ENCODE measurements at places on chromosomes 1 and 21.
A peak's percentile ranks its signal among the peaks of the same experiment; 100 is the strongest.

DNA sequence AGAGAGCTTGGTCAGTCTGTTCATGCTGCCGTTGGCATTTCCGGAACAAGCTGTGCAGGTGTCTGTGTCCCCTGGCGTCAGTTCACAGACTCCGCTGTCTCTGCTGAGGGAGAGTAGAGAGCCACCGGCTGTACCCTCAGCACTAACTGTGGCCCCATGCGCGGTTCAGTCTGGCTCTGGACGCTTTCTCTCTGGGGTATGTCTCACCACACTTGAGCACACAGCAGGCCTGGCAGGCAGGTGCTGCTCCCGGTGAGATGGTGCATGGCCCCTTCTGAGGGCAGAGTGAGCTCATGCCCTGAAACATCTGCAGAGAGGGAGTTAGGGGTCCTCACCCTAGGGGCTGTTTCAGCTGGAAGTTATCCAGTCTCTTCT, 60.0 kb upstream of the TLR5 start:
- peak; percentile 3 for ATAC-seq

DNA sequence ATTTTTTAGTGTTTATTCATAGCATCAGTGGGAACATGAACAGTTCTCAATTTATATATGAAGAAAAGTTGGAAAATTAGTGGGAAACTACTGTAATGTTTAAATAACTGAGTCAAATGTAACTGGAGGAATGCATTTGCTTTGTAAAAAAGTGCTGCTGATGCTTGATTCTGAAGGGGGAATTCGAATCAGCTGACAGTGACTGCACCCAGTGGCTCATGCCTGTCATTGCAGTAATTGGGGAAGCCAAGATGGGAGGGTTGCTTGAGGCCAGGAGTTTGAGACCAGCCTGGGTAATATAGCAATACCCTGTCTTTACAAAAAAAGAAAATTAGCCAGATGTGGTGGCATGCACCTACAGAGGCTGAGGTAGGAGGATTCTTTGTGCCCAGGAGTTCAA, 398.4 kb downstream of the ZP4 start:
- ATAC-seq, result no peak

- ATAC-seq, result no peak
These were observed 5.8 kb downstream of the FALEC start for GRCh38 chr1:150521196-150521968.

GRCh38 chr1:165560883-165561656, 17.3 kb downstream of the LRRC52 start:
- no peak for ATAC-seq

- ATAC-seq, result peak; percentile 84
These were observed 2.4 kb downstream of the VPS13D start for GRCh38 chr1:12232221-12232620.

GRCh38 chr1:200302921-200303290, 106.9 kb downstream of the ZNF281 start:
- peak; percentile 9 for ATAC-seq

GRCh38 chr1:52305417-52306226, 60.4 kb downstream of the CC2D1B start:
- ATAC-seq, result no peak

DNA sequence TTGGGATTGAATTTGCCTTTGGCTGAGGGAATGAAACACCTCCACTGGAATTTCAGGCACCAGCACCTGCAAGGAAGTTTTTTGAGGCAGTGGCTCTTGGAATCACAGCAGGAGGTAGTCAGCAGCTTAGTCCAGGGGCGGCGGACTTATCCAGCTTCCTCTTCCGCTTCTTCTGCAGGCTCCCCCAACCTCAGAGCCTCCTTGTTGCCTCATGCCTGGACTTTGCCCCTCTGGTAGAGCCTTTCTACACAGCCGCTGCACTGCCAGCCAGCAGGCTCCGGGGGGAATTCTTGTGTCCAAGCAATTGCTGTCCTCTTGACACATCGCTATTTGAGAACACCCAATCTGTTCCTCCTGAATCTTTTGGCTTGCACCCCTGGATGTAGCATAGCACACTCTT, 4.4 kb upstream of the RHEX start:
- no peak for ATAC-seq

DNA sequence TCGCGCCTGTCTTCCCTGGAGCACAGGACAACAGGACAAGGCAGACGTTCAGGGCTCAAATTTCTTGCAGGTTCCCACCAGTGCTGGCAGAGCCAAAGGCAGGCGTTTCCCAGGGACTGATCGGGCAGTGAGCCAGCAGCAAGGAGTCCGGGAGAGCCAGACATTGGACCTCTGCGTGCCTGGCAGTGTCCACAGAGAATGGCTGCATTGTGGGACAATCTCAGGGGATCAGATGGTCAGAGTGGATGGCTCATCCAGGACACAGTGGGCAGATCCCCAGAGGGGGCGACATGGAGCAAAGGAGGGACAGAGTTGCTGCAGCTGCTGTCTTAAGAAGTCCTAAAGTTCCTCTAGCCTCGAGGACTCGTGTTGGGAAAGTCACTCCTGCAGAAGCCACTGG, 4.6 kb downstream of the TMEM63A start:
- ATAC-seq, result no peak

- no peak for ATAC-seq
These were observed 22.4 kb upstream of the INTS3 start for GRCh38 chr1:153705484-153705883.

DNA sequence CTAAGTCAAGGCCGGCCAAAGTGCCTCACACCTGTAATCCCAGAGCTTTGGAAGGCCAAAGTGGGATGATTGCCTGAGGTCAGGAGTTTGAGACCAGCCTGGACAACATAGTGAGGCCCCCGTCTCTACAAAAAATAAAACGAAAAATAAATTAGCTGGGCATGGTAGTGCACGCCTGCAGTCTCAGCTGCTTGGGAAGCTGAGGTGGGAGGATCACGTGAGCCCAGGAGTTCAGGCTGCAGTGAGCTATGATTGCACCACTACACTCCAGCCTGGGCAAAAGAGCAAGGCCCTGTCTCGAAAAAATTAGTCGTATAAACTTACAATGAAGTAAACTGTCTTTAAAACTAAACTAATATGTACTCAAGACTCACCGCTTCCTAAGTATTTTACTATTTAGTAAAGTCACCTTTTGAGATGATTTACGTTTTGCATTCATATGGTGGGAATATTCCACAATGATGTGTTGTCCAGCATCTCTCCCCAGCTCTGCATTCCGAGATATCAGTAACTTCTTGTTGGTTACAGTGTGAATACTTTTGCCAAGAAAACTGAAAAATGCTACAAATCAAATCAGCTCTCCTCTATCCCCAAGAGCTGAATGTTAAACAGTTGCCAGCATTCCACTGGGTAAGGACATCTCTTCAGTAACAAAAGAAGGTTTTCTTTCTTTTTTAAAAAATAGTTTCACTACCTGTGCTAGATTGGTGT, 84.9 kb upstream of the C21orf91 start:
- ATAC-seq, result no peak

DNA sequence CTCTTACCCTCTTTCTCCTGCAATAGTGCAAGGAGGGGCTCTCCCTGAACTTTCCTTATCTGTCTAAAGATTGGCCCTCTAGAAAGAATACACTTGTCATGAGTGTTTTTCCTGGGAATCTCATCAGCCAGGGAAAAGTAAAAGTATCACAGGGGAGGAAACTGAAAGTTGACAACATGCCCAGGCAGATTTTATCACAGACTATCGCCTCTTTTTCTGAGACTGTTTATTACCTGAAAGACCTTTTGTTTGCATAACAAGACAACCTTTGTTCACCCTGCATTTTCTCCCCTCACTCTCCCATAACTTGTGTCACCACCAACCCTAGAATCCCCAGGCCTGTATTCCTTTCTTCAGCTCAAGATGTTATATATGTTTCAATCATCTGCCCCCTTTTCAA, 794.7 kb upstream of the ADAMTS5 start:
- no peak for ATAC-seq

DNA sequence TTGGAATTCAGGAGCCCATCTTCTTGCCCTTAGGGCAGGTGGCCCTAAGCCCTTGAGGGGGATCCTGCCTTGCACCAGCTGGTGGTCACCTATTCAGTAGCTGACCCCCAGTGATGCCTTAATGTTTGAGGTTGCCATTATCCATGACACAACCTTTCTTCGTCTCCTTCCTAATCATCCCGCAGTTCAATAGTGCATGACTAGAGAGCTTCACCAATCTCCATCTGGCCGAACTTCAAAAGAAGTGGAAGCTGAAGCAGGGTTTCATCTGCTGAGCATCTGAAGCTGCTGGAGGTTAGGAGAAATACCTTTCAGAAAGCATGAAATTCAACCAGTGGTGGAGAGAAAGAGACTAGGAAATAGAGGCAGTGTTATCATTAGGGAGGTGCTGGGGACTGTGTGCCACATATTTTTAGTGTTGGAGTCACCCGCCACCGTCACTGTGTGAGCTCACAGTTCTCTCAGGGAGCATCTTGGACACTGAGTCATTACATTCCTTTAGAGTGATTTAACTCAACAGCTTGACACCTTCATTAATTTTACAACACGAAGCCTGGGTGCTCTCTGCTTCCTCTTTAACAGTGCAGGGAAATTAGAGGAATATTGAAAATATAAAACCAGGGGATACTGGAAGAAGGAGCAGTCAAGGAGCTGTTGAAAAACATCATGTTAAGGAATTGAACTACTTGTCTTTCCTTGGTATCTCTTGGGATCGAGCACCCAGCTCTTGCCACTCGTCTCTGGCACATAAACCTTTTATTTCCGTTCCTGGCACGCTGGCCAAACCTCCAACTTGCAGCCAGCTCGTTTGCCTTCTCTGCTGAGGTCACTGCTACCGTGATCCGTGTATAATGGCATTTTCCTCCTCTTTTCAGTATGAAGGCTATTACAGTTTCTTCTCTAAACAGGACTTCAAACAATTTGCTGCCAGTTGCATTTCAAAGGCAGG, 53.6 kb downstream of the PEX14 start:
- peak; percentile 97 for ATAC-seq

- ATAC-seq, result no peak
These were observed 217.5 kb downstream of the LRRIQ3 start for GRCh38 chr1:73980324-73981040.

- ATAC-seq, result peak; percentile 23
These were observed 92.2 kb upstream of the TMPRSS2 start for GRCh38 chr21:41600116-41600515.

DNA sequence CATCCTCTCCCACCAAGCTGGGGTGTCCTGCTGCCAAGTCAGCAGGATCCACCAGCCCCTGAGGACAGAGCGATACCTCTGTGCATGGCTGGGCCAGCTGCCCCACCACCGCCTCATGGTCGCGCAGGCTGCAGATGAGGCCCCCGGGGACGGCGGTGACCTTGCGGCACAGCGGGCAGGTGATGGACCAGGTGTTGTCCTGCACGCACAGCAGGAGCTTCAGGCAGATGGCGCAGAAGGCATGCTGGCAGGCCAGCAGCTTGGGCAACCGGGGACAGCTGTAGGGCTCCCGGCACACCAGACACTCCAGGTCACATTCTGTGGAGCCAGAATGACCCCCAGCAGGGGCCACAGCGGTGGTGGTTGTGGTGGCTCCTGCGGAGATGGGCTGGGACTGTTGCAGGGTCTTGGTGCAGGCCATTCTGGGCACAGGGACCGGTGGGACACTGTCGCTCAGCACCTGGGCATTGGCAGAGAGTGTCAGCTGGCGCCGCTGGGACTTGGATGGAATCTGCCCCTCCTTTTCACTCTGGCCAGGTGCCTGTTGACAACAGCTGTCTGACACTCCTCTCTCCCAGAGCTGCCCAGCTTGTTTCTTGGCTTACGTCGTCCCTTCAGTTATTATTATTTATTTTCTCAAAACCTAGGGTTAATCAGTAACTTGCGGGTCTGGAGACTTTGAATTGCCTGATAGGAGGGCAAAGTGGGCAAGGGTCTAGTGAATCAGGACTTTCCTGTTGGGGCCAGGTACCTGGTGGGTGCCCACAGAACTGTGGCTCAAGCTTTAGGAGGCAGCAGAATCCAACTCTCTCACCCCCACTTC, at the start of gene RNF186:
RNF186 (minus strand) TSS at position 603 of the 823 bp plus-strand sequence; CDS start at position 421, 182 bp downstream.
- peak; percentile 48 for ATAC-seq

DNA sequence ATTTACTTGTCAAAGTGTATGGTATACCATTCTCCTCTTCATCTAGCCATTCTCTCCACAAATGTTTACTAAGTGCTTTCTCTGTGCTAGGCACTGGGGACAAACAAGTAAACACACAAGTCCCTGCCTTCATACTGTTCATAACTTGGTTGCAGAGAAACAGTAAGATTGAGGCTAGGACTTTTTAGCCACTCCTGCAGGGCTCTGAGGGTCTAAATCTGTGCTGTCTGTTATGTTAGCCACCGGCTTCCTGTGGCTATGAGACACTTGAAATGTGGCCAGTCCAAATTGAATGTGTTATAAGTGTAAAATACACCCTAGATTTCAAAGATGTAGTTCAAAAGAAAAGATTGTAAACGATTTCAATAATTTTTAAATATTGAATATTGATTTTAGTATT, 50.2 kb downstream of the AZIN2 start:
- no peak for ATAC-seq

GRCh38 chr1:156894001-156894400, 483 bp downstream of the PEAR1 start:
- no peak for ATAC-seq

GRCh38 chr1:93638307-93638847, 43.3 kb downstream of the BCAR3 start:
- no peak for ATAC-seq

DNA sequence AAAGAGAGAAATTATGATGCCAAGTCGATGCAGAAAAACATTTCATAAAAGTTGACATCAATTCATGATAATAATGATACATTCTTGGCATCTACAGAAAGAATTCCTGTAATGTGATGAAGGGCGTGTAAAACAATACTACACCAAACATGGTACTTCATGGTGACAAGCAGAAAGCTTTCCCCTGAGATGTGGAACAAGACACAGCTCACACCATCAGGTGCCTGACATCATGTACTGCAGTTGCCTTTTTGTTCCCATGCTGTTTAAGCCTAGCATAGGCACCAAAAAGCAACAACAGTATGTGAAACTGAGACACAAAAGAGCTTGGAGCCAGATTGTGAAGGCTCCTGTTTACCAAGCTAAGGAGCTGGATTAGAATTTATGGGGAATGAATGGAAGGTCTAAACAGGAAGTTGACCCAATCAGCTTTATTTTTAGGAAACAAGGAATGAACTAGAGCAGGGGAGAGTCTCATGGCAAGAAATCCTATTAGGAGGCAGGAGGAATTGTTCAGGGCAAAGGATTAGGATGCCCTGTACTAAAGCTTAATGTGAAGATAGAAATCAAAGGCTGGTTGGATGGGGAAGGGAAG, 67.2 kb downstream of the SYDE2 start:
- no peak for ATAC-seq

- ATAC-seq, result no peak
These were observed 14.4 kb upstream of the PTCH2 start for GRCh38 chr1:44857446-44857845.

GRCh38 chr1:186884251-186884650, 55.5 kb downstream of the PLA2G4A start:
- ATAC-seq, result no peak

- no peak for ATAC-seq
These were observed 116.5 kb upstream of the IRF2BP2 start for GRCh38 chr1:234726359-234726943.

- ATAC-seq, result no peak
These were observed 159.5 kb downstream of the RRAGC start for GRCh38 chr1:38700077-38700470.

DNA sequence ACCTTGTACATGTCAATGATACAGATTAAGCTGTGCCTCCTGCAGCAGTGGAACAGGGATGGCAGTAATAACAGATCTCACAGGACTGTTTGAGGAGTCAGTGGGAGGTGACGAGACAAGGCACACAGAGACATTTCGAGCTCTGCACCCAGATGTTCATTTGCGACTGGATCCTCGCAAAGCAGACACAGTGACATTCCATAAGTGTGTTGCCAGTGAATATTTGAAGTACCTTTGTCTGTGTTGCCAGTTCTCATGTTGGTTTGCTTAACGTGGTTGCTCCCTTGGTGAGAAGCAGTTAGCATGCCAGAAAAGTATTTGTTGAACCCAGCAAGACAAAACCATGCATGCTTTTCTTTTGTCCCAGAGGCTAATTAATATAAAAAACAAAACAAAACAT, 67.0 kb downstream of the NID1 start:
- ATAC-seq, result no peak
